ENCODE measurements at places on chromosomes 16 and 17. TPM values are rescaled to one million over a fixed set of nuclear protein-coding genes. Genes with fewer than 3 reads are reported as not detected.

- DNase-seq = no peak
Observed at GRCh38 chr16:48001324-48001895, 154.4 kb downstream of the ABCC12 start.

DNA sequence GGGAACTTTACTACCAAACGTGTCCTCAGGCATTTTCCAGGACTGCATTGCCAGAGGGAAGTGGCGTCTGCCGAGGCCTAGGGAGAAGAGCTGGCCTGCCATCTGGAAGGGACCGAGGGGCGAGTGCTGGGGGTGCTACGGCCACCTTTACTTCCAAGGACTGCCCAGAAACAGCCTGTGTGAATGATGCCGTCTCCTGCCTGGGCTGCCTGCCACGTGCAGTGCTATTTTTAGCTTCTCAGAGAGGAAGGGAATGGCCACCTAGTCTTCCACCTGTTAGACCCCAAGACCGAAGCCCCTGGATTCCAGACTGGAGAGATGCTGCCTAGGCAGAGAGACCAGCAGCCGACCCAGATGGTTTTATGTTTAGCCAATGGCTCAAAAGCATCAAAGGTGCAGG is 57.2 kb downstream of the VAC14 start:
- DNase-seq = no peak

DNA sequence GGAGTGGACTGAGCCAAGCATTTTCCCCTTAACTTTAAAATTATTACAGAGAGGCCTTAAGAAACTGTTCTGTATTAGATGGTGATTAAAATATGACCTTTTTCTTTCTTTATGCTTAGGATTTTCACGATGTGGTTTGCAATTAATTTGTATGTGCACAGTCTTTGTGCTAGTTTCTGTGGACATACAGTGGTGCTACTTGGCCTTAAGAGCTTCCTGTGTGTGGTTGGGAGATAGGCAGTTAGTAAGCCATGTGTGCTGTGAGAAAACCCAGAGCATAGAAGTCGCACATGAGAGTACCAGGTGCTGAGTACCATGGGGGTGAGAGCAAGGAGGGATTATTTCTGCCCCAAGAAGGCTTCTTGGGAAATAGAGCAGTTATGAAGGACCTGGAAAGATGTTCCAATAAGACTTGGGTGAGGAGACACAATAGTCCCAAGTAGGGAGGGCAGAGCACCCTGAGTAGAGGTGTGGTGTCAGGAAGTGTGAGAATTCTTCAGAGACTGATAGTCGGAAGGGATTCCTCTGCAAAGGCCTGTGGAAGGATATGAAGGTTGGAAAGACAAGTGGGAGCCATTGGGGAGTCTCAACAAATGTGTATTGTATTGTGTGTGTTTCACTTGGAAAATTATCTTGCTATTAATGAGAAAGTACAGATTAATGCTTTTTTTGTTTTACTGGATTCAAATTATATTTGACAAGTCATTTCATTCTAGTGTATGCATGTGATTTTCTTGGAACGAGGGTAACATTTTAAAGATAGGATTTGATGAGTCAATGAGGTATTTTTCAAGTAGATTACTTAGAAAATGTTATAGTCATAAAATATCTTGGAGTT is 239.9 kb downstream of the PRKCA start:
- no peak for DNase-seq

- DNase-seq = no peak
Observed at GRCh38 chr17:163514-164098, 17.8 kb downstream of the DOC2B start.

GRCh38 chr17:45332989-45333701 is 16.3 kb upstream of the MAP3K14 start:
- DNase-seq = no peak

DNA sequence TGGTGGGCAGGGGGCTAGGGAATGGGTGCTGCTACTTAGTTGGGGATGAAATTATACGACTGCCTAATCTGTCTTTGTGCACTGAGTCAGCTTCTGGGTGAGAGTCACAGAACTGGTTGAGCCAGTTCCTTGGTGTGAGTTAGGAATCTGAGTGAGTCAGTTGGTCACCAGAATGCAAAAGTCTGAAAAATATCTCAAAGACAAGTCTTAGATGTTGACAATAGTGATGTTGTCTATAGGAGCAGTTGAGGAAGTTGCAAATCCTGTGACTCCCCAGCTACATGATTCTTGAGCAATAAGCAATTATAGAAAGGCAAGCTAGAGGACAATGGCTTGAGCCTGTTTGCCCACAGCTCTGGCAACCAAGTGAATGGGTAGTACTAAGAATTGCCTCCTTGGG is 399.2 kb downstream of the CNTNAP4 start:
- no peak for DNase-seq

DNA sequence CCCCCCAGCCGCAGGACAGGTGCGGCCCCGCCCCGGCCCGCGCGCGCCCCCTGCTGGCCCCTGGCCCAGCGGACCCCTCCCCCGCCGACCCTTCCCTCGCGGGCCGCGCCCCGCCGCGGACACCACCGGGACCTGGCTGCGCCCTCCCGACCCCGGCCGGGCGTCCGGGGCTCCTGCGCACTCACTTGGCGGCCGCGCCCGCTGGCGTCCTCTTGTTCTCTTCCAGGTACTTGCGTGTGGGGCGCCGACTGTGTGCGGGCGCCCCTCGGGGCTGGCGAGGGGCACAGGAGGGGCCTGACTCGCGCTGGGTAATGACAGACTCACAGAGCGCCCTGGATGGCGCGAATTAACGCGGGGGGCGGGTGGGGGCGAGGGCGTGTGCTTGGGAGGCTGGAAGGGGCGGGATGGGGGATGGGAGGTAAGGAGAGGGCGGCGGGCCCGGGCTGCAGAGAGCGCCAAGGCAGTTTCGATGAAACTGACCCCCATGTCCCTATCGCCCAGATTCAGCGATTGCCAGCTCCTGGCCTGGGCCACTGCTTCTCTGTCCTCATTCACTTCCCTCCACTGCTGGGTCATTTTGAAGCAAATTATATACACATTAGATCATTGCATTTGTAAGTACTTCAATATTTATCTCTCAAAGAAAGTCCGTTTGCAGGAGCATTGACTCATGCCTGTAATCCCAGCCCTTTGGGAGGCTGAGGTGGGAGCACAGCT is 445 bp upstream of the DBNDD1 start:
- peak; percentile 48 for DNase-seq

GRCh38 chr16:87806641-87807546 is 41.1 kb upstream of the KLHDC4 start:
- peak; percentile 21 for DNase-seq

DNA sequence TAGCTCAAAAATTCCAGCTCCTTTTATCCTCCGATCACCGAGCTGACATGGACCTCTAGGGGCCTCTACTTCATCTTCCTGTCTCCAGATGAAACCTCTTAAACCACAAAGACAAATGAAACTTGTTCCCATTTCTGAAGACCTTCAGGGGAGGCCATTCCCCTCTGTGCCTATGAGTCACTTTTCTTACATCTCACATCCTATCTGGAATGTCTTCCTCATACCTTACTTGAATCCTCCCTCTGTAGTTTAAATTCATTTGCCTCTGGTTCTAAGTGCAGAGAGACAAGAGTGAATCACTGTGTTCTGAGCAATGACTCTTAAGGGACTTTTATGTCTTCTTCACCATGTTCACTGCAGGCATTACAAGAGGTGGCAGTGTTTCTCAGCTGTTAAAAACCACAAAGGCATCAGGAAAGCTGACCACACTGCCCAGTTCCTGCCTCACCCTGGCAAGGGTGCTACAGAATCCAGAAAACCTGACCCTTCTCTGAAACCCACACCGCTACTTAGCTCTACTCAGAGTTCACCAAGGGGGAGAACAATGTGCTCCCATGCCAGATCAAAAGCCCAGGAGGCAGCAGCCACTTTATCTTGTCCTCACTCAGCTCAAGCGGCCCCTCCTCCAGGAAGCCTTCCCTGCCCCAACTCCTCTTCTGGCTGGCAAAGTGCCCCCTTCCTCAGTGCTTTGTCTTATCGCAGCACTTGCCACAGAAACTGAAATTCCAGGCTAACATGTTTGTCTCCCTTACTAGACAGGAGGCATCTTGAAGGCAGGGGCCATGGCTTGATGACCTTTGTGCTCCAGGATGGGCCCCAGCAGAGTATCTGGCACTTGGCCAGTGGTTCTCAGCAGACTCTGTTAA is 6.4 kb downstream of the CUEDC1 start:
- no peak for DNase-seq

DNA sequence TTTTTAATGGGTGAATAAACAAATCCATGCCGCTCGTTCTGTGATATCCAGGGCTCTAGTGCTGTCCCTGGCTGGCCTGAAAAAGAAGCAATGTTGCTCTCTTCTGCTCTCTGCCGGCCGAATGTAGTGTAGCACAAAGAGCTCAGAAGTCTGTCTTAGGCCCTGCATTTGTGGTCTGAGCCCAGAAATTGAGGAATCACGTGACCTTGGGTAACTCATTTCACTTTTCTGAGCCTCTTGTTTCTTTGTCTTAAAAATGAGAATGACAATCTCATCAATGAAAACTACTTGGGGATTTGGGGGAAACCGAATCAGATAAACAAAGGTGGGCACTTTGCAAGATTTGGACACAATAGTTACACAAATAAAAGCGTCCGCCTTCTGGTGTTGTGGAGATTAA is 381.6 kb upstream of the ASIC2 start:
- peak; percentile 39 for DNase-seq

GRCh38 chr17:50198026-50198669 is 3.3 kb downstream of the COL1A1 start:
- peak; percentile 44 for DNase-seq

The SAMD14 gene
- 1.3 TPM for total RNA-seq

The NUP85 gene
- total RNA-seq = 164 TPM

The DYNLRB2 gene
- not detected for total RNA-seq

The WNT3 gene
- total RNA-seq = not detected
